ENCODE measurements at places on chromosomes 1 and 21.

DNA sequence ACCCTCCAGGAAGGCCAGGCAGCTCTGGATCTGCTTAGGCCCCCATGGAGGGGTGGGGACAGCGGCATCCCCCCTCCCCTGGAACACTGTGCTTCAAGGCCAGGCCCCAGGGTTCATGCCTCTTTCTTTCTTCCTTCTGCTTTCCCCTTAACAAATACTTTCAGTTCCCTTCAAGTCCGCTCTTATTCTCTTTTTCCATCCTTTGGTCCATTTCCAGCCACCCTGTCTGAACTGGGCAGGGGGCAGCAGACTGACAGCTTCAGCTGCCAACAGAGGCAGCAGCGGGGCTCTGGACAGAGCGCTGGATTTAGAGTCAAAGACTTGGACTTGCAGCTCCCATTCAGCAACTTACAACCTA is 1.1 kb upstream of the CD244 start:
- no peak for DNase-seq

DNA sequence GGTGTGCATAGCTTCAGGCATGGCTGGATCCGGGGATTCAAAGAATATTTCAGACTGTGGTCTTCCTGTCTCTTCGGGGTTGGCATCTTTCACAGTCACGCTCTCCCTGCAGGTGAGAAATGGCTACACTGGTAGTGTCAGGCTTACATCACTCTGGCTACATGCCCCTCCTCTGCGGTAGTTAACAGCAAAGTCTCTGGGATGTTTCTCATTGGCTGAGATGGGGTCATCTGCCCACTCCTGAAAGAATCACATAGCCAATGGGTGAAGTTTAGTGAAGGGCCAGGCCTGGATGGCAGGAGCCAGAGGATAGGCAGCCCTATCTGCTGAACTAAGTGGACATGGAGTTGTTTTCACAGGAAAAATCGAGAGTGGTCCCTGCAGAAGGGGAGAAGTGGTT is 356.5 kb downstream of the MATN1 start:
- DNase-seq: no peak

- DNase-seq: no peak
Measured at GRCh38 chr21:14251336-14251735, 35.4 kb downstream of the RBM11 start.

GRCh38 chr1:179781962-179782361 is 38.9 kb downstream of the FAM163A start:
- DNase-seq: no peak

- no peak for DNase-seq
Measured at GRCh38 chr1:100907887-100908286, 12.0 kb downstream of the SLC30A7 start.

DNA sequence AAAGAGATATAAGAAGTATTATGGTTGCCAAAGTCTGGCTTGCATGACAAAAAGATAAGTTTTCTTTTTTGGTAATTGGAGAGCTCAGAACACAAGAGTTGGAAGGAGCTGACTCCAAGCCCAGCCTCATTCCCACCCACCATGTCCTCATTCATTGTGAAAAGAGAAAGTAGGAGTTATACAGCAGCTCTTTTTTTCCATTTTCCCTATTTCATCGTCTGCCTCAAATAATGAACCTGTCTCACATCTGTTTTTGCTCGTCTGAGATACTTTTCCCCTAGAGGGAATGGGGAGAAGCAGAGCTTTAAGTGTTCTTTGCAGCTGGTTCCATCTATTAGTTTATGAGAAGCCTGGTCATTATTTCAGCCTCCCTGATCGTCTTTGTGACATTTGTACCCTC is 34.7 kb downstream of the AGT start:
- DNase-seq: no peak

- DNase-seq: no peak
Measured at GRCh38 chr1:12371053-12371452, 141.2 kb downstream of the VPS13D start.

DNA sequence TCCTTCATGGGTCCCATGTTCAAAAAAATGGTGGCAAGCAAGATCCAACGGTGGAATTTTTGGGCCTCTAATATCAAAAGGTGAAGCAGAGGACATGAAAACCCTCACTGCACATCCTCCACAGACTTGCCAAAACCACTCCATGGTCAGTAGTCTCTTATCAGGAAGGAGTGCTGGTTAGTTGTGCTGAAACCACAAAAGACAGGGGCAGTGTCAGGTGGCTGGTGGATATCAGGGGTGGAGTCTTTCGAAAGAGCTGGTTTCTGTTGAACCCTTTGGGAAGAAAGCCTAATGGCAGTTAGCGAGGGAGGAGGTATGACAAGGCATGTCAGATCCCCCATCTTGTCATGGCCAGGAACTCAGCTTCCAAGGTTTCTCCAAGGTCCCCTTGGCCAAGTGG is 395.9 kb upstream of the CAMK1G start:
- no peak for DNase-seq

GRCh38 chr1:204418174-204419063 is 6.8 kb upstream of the PPP1R15B start:
- DNase-seq: no peak

Data from T follicular helper cell (primary cell).